ENCODE measurements at places on chromosomes 2 and 18. TPM values are rescaled to one million over a fixed set of nuclear protein-coding genes. Genes with fewer than 3 reads are reported as not detected.

The RND3 gene
- not detected for total RNA-seq

The CNGA3 gene
- total RNA-seq, result not detected

The PARD6G gene
- 0.23 TPM for total RNA-seq

The CD8B gene
- total RNA-seq, result 0.64 TPM

The CXCR4 gene
- 140 TPM for total RNA-seq

The SCYGR7 gene
- total RNA-seq, result not detected

The TRIM54 gene
- total RNA-seq, result 0.25 TPM

The HAT1 gene
- total RNA-seq, result 70.1 TPM

The C2orf78 gene
- total RNA-seq, result not detected

The KLHL14 gene
- not detected for total RNA-seq

The CCDC74B gene
- 0.94 TPM for total RNA-seq

The MOGAT1 gene
- total RNA-seq, result 0.18 TPM

The CPS1 gene
- 1.4 TPM for total RNA-seq

The AFF3 gene
- total RNA-seq, result 1.4 TPM

The SLC23A3 gene
- total RNA-seq, result 1.9 TPM
